A549 treated with CpdA at 1 μM for 4 hours (cell line): ENCODE measurements at places on chromosomes 11 and 22. TPM values are rescaled to one million over a fixed set of nuclear protein-coding genes. Genes with fewer than 3 reads are reported as not detected.

FGF19 gene
- total RNA-seq = 0.03 to 0.17 TPM (median 0.08 TPM) in 4 of 5 replicates, not detected in the other

RASSF10 gene
- 7.4 to 11.4 TPM (median 10.3 TPM) in 5 replicates for total RNA-seq

DNAJB7 gene
- not detected in 5 replicates for total RNA-seq

ABCC8 gene
- total RNA-seq = 1.3 to 2.2 TPM (median 1.5 TPM) in 5 replicates

CD6 gene
- 0.10 to 0.64 TPM (median 0.27 TPM) in 5 replicates for total RNA-seq

MS4A15 gene
- total RNA-seq = not detected in 5 replicates

CARD16 gene
- 0.18 TPM in 1 of 5 replicates, not detected in the others for total RNA-seq

SCGB1D2 gene
- not detected in 5 replicates for total RNA-seq

FAM180B gene
- 0.10 TPM in 1 of 5 replicates, not detected in the others for total RNA-seq

MS4A7 gene
- total RNA-seq = not detected in 5 replicates

UQCR10 gene
- 110 to 127 TPM (median 113 TPM) in 5 replicates for total RNA-seq

KIAA0930 gene
- total RNA-seq = 73.5 to 98.0 TPM (median 94.6 TPM) in 5 replicates

CRYBB3 gene
- not detected in 5 replicates for total RNA-seq

PICALM gene
- 83.2 to 115 TPM (median 89.9 TPM) in 5 replicates for total RNA-seq

ENTHD1 gene
- not detected in 5 replicates for total RNA-seq

OR2AG1 gene
- total RNA-seq = not detected in 5 replicates

DDI1 gene
- not detected in 5 replicates for total RNA-seq

NTM gene
- total RNA-seq = not detected in 5 replicates

APOL6 gene
- total RNA-seq = 1.8 to 2.8 TPM (median 2.1 TPM) in 5 replicates

OR52H1 gene
- not detected in 5 replicates for total RNA-seq

ARCN1 gene
- total RNA-seq = 87.1 to 102 TPM (median 93.0 TPM) in 5 replicates
